ENCODE measurements at places on chromosomes 13 and 19.

DNA sequence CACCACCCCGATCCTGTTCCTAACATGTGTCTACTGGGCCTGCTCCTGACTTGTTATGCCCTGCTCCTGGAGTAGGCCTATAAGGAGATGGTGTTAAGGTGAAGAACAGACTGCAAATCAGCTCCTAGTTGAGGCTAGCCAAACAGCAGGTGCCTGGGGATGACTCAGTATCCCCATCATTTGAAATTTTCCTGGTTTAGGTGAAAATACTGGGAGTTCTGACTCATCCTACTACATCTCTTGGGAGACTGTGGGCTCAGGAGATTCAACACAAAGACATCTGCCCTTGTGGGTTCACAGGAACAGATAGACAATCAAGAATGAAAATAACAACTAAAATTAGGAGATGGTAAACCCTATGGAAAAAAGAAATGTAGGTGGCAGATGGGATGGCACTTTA, 41.2 kb downstream of the BRD4 start:
- peak overlapping the region; percentile 67 for H3K27ac ChIP-seq
- H3K4me1 ChIP-seq: peaks cover 21% of the 10 kb centered on the region
- no peak for DNase-seq
- no peaks in the 10 kb centered on the region for H3K27me3 ChIP-seq
- H3K4me3 ChIP-seq: no peak overlapping the region
- no peaks in the 10 kb centered on the region for H3K36me3 ChIP-seq

GRCh38 chr13:48510698-48511097, 22.2 kb downstream of the RCBTB2 start:
- DNase-seq: no peak
- peaks cover 8% of the 10 kb centered on the region for H3K4me1 ChIP-seq
- peaks cover 10% of the 10 kb centered on the region for H3K36me3 ChIP-seq

- H3K27ac ChIP-seq: no peak overlapping the region
- H3K27me3 ChIP-seq: peaks cover 16% of the 10 kb centered on the region
- no peaks in the 10 kb centered on the region for H3K4me1 ChIP-seq
- DNase-seq: no peak
- H3K4me3 ChIP-seq: no peak overlapping the region
Measured at GRCh38 chr13:39876258-39876657, 220.8 kb downstream of the COG6 start.

- peak within 1 kb of the TSS; percentile 83 for H3K4me3 ChIP-seq
- peak within 1 kb of the TSS; percentile 79 for H3K27ac ChIP-seq
- peaks cover 4% of the 10 kb centered on the region for H3K36me3 ChIP-seq
- H3K4me1 ChIP-seq: peaks cover 5% of the 10 kb centered on the region
Measured at GRCh38 chr19:4867534-4868285, at the start of gene PLIN3. TSS of gene PLIN3 (minus strand) at chr19:4867667. CDS start at chr19:4861394, 6,273 bp downstream.
